ENCODE measurements at places on chromosomes 12 and 14. TPM values are rescaled to one million over a fixed set of nuclear protein-coding genes. Genes with fewer than 3 reads are reported as not detected.

The POTEG gene
- not detected for total RNA-seq

DNA sequence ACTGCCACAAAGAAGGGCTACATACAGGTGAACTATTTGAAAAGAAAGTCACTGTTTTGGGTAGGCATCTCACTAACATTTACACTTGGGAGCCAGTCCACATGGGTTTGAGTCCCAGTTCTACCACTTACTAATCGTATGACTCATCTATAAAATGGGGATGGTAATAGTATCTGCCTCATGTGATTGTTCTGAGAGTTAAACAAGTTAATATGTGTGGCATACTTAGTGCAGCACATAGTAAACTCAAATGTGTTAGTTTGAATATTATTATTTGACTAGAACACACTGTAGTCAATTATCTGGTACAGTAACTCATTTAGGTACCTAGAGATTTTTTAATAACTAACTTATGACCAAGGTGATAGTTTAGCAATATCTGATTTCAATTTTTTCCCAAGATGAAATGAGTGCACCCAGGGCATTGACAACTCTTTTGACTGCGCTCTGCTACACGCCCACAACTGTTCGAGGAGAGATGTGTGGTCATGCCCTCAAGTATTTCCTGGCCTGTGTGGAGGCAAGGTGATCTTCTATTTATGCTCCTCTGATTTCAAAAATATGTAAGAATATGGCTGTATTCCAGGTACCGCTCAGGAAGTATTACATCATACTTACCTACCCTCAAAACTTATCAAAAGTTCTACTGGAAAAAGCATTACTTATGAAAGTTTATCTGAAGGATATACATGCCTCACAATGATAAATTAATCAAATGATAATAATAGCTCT, 210.6 kb upstream of the EGLN3 start:
- DNase-seq = no peak

DNA sequence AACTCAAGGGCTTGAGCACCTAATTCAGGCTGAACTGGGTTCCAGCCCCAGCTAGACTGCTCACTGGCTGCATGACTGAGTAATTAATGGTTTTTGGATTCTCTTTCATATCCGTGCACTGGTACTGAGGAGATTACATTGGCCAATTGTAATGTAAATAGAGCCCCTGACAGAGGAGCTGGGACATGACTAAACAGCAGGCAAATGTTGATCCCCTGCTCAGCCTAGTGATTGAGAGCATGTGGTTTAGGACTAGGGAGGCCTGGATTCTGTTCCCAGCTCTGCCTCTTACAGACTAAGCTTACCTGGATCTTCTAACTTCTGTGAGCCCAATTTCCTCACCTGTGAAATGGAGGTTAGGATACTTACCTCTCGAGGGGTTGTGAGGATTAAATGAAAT, 204.3 kb downstream of the ESR2 start:
- DNase-seq = no peak

GRCh38 chr12:84912198-84913128, at the start of gene SLC6A15:
Gene SLC6A15 (minus strand): TSS chr12:84912799. CDS start chr12:84892120, 20,679 bp downstream.
- no peak for DNase-seq

- peak; percentile 62 for DNase-seq
Measured at GRCh38 chr12:13362260-13362841, 165.8 kb downstream of the EMP1 start.

DNA sequence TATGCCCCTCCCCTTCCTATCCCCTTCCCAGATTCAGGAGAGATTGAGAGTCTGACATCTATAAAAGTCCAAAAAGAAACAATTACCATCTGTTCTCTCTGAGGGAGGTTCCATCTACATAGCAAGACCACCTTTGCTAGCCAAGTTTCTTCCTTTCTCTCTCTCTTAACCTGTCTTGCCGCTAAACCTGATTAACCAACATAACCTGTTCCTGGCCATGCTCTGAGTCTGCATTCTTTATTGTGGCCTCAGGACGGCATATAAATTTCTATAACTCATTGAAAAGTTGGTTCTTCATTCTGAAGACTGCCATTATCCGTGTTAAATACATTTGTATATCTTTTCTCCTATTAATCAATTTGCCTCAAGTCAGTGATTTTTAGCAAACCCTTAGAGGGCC, 594.0 kb downstream of the KCNH5 start:
- DNase-seq = no peak

DNA sequence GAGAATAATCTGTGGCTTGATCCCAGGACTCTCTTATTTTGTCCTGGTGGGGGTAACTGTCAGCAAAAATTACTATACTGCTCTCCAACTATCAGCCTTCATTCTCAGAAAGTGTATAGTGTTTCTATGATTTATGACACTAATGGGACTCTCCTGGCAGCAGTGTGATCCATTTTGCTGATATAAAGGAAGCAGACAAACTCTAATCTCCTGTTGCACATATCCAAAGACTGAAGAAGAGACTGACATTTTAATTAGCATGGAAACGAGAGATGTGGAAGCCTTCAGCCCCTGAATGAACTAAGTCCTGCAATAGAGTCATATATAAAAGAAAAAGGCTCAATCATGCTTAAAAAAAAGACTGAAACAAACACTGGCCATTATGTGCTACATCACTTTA, 127.8 kb upstream of the SSTR1 start:
- no peak for DNase-seq

GRCh38 chr14:76752744-76753143, 8.5 kb upstream of the VASH1 start:
- DNase-seq = no peak
